ENCODE measurements at places on chromosomes 12 and 14. TPM values are rescaled to one million over a fixed set of nuclear protein-coding genes. Genes with fewer than 3 reads are reported as not detected.

LEMD3 gene
- polyA plus RNA-seq = 19.0 TPM

CEBPE gene
- polyA plus RNA-seq = not detected

OTX2 gene
- polyA plus RNA-seq = not detected

KRT79 gene
- not detected for polyA plus RNA-seq

RIMBP2 gene
- not detected for polyA plus RNA-seq
